ENCODE measurements at places on chromosomes 1 and 21. TPM values are rescaled to one million over a fixed set of nuclear protein-coding genes. Genes with fewer than 3 reads are reported as not detected.

WNT3A gene
- not detected for total RNA-seq

ACBD6 gene
- 50.0 TPM for total RNA-seq

NR0B2 gene
- total RNA-seq, result not detected

OR10J1 gene
- not detected for total RNA-seq

GBP6 gene
- not detected for total RNA-seq

FCRL4 gene
- total RNA-seq, result not detected

UBE2U gene
- not detected for total RNA-seq

FCRL1 gene
- not detected for total RNA-seq

REN gene
- total RNA-seq, result under 0.01 TPM

OBSCN gene
- 9.1 TPM for total RNA-seq

COA7 gene
- total RNA-seq, result 13.3 TPM

IGSF5 gene
- total RNA-seq, result not detected

HSPA13 gene
- 23.0 TPM for total RNA-seq

TAS1R1 gene
- total RNA-seq, result not detected

ZNF691 gene
- 9.6 TPM for total RNA-seq

SIK1 gene
- 11.6 TPM for total RNA-seq

BSND gene
- total RNA-seq, result not detected

HEYL gene
- total RNA-seq, result 0.32 TPM

BEST4 gene
- total RNA-seq, result under 0.01 TPM

GOLT1A gene
- not detected for total RNA-seq

TNFRSF25 gene
- total RNA-seq, result 10.0 TPM

CFAP141 gene
- total RNA-seq, result not detected

F5 gene
- under 0.01 TPM for total RNA-seq

CADM3 gene
- total RNA-seq, result 0.06 TPM

USP25 gene
- 39.7 TPM for total RNA-seq

HAO2 gene
- not detected for total RNA-seq

ZYG11A gene
- total RNA-seq, result 0.16 TPM

ANXA9 gene
- total RNA-seq, result not detected
